Activated gamma-delta T cell treated with anti-CD3 and anti-CD28 coated beads, Interleukin-2, amount 50 U/mL, for 16 hours (primary cell): ENCODE measurements at places on chromosomes 4 and X.

DNA sequence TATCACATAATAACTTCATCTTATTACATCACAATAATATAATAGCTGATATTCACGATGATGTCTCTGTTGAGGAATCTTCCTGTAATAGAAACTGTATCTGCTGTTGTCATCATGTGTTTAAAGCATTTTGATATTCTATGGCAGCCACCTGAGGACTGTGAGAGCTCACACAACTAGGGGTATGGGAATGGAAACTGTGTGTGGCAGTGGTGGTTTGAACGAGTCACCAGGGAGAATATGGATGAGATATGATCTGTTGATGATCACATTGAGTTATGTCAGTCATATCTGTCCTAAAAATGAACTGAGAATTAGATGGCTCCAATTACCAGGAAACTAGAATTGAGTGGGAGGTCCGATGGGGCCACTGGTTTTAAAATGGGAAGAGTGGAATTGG, 169.6 kb downstream of the MID1IP1 start:
- DNase-seq = no peak

- no peak for DNase-seq
Observed at GRCh38 chr4:111814961-111815360, 330.3 kb upstream of the FAM241A start.

- no peak for DNase-seq
Observed at GRCh38 chr4:146105464-146105863, 70.1 kb upstream of the LSM6 start.

DNA sequence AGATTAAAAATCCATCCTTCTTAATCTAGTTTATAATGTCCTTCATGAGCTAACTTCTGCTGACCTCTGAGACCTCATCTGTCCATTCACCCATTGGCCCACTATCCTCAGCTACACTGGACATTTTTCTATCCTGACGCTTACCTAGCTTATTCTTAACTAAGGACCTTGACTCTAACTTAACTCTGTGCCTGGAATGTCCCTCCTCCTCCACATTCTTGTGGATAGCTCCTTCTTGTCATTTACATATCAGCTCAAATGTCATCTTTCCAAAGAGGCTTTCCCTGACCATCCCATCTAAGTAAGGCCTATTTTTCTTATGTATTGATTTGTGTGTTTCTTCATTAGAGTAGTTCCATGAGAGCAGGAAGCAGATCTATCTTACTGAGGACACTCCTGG, 54.7 kb downstream of the ATXN3L start:
- no peak for DNase-seq

DNA sequence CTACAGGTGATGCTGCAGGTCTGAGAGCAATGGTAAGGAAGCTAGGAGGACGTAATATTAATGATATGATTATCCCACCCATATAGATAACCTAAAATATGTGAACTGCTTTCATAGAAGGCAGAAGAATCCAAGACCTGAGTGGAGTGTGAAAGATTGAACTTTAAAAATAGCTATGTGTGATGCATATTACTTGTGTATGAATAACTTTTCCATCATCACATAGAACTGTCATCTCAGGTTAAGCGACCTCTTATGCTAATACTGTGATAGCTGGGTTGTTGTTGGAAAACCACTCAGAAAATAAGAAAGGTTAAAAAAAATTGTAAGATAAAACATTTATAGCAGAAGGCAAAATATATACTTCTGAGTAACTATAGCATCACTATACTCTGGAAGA, 90.3 kb downstream of the SLC4A4 start:
- no peak for DNase-seq

GRCh38 chr4:105088110-105088879, 58.4 kb upstream of the TET2 start:
- DNase-seq = no peak

DNA sequence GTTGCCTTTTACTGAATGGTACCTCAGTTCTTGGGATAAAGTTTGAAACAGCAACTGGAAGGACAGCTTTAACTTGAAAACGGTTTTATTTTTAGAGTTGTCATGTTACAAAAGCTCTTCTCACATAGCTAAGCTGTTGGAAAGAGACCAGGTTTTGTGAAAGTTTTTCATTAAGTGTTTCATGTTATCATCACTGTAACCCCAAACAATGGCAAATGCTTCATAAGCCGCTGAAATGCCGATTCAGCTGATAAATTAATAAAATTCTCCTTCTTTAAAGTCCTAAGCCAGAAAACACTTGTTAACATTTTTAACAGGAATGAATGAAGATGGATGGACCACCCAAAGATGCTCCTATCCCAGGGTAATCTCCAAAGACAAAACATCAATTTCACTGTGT, 76.1 kb upstream of the IRF2 start:
- DNase-seq = no peak

GRCh38 chrX:103372886-103373285, 3.5 kb upstream of the BEX3 start:
- DNase-seq = no peak

DNA sequence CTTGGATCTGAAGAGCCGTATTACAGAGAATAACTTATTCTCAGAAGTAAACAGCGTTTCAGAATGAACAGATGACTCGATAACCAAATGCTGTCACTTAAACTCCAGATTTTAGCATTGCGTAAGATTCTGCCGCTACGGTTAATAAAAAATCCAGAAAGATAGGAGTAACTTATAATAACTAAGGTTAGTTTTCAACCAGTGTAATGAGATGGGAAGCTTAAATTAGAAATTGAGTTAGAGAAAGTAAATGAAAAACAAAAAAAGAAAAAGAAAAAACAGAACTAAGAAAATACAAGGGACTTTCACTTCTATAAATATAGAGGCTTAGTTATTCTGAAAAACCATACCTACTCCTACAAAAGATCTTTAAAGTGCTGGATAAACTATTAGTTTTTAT, 13.1 kb upstream of the PARM1 start:
- no peak for DNase-seq

DNA sequence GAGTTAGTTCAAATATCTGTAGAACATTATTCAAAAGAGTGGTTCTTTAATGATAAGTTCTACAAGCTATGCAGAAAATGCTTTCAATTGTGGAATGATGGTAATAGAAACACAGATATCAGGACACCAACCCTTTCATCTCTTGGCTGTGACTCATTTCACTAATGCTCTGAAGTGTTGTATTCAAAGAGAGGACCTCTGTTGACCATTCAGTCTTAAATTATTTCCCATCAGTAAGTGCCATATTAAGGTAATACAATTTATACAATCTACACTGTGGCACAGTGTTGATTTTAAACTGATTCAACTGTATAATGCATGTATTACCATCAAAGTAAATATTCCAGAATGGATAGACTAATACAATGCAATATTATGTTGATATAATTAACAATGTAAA, 289.0 kb upstream of the ADGRL3 start:
- no peak for DNase-seq

DNA sequence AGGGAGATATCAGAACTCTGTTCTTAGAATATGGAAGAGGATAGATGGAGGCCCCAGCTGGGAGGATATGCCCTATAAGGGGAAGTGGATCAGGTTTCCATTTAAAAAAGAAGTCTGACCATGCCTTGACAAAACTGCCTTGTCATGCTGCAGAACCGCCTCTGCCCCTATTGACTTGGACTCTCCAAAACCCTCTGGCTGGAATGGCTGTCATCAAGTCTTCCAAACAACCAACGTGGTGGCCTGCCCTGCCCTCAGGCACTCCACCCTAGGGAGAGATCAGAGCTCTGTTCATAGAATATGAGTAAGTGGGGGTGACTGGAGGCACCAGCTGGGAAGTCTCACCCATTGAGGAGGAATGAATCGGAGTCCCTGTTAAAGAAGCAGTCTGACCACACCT, 114.9 kb downstream of the VSIG4 start:
- DNase-seq = no peak

DNA sequence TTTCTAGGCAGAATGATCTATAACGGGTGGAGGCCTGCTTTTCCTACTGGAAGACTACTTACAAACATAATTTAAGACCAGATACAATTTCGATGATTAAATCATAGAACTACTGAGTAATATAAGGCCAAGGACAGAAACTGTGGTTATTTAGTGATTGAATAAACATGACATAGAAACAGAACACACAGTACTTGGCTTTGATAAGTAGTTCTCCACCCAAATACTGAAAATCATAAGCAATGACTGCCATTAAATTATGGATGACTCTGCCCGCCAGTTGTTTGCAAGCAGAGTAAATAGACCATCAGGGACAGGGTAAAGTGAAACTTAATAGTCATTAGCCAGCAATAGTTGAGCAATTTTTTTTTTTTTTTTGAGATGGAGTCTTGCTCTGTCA, 17.2 kb upstream of the SMIM14 start:
- no peak for DNase-seq

- DNase-seq = no peak
Observed at GRCh38 chr4:125011646-125012045, 299.1 kb upstream of the ANKRD50 start.

DNA sequence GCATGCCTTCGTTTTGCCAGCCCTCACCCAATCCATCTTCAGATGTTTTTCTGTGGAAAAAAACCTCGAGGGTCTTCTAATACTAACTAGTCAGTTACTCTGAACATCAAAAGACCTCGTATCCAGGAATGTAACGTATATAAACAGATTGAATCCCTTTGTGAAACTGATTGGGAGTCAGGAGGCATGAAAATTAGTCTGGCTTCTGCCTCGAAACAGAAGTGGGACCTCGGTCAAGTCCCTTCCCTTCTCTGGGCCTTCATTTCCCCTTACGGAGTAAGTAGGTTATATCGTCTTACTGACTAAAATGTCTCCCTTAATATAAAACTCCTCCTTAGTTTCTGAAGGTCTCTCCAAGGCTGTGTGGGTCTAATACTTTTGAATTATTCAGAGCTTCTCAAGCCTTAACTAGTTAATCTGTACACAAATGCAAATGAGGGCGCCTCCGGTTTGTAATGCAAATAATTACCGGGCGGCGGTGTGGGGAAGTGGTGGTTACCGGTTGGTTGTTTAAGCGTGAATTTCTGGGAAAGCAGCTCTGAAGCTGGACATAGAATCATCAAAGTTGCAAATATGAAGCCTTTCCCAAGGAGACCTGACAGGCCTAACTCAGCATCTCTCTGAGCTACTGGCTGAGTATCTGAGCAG, 11.4 kb upstream of the NKRF start:
- DNase-seq = no peak
